Smooth muscle cell of the brain vasculature (primary cell): ENCODE measurements at places on chromosomes 16 and 17.

GRCh38 chr16:67886387-67886786 lies 1.7 kb downstream of the NRN1L start:
- DNase-seq: no peak

DNA sequence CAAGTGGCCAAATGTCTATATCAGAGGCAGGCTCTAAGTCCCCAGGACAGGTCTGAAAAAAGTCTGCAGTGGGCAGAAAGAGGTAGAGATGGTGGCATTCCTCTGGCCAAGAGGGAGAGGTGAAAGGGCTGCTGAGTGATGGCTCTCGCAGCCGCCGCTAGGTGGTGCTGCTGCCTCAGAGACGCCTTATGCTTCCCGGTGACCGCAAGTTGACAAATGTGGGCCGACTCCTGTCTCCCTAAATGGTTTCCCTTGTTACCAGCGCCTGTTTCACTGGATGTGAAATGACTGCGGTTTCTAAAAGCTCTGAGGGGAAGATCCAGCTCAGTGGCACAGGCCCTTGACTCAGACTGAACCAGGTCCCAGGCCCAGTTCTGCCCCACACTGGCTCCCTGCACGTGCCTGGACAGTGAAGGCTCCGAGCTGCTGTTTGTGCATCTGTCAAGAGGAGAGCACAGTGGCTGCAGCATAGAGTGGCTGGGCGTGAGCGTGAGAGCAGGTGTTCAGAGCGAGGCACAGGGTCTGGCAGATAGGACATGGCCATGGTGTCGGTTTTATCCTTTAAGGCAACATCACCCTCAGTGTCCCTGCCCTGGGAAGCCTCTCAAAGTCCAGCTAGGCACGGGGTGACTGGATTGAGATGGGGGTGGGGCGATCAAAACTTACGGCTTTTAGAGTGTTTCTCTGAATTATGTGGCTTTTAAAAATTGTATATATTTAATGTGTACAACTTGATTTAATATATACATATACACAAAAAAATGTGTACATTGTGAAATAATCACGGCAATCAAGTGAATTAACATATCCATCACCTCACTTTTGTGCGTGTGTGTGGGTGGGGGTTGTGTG lies 19.9 kb downstream of the CLEC16A start:
- DNase-seq: no peak

GRCh38 chr17:73138541-73139138 lies 26.2 kb upstream of the SSTR2 start:
- DNase-seq: no peak

DNA sequence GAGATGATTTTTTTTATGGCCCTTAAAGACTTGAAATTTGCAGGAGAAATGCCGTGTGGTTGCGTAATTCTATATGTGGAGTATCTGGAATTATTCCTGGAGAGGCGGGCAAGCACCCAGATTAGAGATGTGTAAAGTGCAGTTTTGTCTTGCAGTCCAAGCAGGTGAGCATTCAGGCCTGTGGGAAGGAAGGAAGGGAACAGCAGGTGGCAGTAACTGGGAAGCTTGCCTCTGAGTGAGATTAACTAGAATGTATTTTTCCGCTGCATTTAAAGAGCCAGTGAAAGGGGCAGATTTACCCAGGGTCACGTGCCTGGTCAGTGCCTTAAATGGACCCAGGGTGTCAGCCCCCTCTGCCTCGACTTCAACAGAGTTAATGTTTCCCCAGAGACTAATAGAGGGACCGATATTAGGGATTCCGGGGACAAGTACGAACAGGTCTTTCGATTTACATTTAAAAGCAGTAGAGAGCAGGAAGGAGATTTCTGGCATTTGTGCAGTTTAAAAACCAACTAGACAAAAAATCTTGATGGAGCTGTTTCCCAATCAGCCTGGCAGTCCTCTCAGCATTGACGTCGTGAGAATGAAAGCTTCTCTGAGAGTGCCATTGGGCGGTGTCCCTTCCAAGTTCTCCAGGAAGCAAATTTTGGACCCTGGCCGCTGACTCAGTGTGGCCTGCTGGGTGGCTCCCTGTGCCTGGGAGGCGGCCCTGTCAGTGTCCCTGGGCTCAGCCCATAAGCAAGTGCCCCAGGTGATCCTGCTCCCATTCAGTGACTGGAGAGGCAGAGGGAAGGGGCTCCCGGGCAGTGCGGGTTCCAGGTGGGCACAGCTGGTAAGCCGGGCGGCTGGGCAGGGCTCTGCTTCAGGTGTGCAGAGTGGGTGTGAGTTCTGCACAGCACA lies 38.2 kb downstream of the KSR1 start:
- DNase-seq: no peak

- no peak for DNase-seq
Observed at GRCh38 chr17:77228241-77228752, 87.5 kb downstream of the SEC14L1 start.

- no peak for DNase-seq
Observed at GRCh38 chr16:11361701-11362451, 16.6 kb downstream of the RMI2 start.

DNA sequence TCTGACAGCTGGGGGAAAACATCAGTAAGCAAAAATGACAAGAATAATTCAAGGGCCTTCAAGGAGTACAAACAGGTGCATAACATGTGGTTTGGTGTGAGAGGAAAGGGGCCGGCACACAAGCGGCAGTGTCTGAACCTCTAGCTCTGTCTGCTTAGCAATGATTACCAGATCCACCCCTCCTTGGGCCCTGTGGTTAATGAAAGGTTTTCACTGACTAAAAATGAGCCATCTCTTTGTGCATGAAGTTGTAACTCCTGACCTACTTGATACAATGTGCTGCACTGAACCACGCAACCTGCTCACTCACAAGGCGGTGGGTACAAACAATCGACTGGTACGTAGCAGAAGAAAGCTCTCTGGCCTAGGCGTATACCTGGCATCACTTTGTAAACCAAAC lies 15.1 kb downstream of the FAM117A start:
- DNase-seq: no peak

DNA sequence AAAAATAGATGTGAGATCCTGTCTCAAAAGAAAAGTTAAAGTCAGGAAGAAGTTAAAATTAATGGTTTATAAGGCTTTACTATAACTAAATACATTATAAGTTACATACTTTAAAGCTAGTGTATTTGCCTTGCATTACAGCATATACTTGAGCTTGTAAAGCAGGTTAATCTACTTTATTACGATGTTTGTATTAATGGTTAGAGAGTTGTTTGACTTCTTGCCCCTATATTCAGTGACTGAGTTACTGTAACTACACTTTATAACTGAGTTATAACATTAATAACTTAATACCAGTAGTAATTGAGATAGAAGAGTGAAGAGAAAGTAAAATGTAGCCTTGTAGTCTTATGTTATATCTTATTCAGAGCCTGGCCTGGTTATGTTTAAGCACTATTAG lies 22.9 kb downstream of the CLTC start:
- DNase-seq: no peak

DNA sequence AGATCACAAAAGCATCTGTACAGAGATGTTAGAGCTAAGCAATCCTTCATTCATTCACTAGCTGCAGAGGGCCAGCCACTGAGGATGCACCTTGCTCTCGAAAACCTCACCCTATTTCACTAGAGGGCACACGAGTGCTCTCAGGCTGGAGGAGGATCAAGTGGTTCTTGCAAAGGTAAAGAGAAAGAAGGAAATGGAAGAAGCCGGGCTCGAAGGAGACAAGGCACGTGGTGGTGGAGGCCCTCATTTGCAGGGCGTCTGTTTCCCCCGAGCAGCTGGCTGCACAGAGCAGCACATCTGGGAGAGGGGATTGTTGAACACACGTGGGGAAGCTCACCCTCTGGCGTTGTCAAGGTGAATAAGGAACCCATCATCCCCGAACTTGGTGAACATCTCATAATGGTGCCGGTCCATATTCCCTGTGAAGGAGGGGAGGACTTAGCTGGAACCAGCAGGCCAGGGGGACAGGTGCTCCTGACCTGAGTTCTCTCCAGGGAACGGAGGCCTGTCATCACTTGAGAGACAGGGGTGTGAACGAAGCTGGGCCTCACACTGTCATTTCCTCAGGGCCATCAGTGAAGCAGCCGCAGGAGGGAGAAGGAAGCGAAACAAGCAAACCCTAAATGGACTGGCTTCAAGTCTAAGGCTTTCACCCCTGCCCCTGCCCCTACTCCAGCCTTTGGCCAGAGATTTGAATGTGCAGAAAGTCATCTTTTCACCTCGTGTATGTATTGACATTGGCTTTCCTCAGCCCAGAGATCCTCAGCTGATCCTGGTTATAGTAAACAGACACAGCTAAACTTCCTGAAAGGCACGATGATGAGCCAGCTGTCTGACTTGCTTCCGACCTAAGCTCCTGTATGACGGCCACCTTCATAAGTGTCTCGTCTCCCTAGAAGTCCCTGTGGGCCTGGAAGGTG lies 27.6 kb downstream of the PRKAR1A start:
- no peak for DNase-seq

GRCh38 chr17:48074322-48075081 lies 26.3 kb downstream of the NFE2L1 start:
- no peak for DNase-seq

- no peak for DNase-seq
Observed at GRCh38 chr16:56995136-56995805, 5.9 kb downstream of the NLRC5 start.

GRCh38 chr16:58286280-58286679 lies 8.5 kb downstream of the PRSS54 start:
- no peak for DNase-seq

- DNase-seq: no peak
Observed at GRCh38 chr16:84398701-84399100, 30.4 kb downstream of the ATP2C2 start.

- peak; percentile 69 for DNase-seq
Observed at GRCh38 chr17:57868007-57868909, 18.4 kb upstream of the MRPS23 start.

- DNase-seq: no peak
Observed at GRCh38 chr17:48259694-48260291, 152.2 kb downstream of the SNX11 start.

DNA sequence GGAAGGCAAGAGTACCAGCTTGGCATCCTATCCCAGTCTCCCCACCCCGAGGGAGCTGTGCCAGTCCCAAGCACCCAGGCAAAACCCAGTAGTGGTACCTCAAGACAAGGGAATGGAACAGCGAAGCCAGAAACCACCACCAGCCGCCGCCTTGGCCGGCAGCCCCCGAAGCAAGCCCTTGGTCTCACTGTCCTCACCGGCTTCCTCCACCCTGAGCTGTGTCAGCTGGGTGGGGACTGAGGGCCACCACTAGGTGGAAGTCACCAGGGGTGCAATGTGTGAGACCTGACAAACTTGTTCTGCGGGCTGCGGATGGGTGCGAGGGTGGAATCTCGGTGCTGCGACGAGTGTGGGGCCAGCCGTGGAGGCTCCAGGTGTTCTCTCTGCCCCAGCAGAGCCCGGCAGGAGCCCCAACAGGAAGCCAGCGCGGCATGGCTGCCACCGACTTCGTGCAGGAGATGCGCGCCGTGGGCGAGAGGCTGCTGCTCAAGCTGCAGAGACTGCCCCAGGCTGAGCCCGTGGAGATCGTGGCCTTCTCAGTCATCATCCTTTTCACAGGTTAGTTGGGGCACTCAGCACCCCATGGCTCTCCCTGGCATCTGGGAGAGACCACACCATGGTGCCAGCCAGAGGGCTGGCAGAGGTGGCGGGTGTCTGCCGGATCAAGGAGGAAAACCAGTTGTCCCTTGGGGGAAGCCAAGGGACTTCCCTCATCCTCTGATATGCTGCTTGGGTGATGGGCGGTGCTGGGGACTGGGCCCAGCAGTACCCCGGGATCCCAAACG lies 6.7 kb downstream of the SMIM5 start:
- no peak for DNase-seq

DNA sequence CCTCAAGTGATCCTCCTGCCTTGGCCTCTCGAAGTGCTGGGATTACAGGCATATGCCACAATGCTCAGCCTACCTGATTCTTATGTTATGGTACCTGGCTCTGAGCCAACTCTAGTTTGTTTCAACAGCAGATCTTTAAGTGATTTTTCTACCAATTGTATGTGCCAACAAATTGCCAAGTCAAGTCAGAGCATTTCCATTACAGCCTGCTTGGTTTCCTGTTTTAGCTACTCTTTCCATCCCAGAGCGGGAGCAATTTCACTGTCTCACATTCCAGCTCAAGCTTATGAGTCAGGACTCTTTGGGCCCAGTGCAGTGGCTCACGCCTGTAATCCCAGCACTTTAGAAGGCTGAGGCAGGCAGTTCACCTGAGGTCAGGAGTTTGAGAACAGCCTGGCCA lies 30.8 kb upstream of the RBBP6 start:
- no peak for DNase-seq

DNA sequence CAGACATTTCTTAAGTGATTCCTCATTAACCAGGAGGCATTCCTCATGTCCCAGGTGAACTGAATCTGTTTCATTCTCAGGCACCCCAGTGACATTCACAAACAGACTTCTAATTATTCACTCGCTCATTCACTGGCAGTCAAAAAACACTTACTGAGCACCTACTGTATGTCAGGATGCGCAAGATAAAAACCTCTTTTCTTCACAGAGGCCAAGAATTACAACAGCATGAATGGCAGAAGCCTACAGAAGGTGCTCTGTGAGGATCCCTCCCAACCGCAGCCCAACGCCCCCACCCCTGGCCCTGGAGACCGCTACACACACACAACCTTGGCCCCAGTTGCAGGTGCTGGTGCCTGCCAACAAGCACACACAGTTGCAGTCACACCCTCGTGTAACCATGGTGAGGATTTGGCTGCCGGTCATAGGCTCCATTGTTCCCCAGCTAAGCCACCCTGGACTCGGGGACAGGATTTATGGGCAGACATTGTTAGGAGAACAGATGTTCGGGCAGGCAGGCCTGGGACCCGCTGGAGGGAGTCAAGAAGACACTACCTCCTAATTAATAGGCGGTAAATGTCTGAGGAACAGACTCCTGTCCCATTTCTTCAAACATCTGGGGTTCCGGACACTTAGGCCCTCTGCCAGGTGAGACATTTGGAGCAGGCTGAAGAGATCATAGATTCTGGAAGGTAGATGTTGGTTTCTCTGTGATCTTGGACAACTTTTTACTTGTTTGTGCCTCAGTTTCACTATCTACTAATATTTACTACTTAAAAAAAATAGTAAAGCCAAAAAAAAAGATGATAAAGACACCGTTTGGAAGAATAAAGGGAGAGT lies 43.2 kb downstream of the CUEDC1 start:
- DNase-seq: no peak

DNA sequence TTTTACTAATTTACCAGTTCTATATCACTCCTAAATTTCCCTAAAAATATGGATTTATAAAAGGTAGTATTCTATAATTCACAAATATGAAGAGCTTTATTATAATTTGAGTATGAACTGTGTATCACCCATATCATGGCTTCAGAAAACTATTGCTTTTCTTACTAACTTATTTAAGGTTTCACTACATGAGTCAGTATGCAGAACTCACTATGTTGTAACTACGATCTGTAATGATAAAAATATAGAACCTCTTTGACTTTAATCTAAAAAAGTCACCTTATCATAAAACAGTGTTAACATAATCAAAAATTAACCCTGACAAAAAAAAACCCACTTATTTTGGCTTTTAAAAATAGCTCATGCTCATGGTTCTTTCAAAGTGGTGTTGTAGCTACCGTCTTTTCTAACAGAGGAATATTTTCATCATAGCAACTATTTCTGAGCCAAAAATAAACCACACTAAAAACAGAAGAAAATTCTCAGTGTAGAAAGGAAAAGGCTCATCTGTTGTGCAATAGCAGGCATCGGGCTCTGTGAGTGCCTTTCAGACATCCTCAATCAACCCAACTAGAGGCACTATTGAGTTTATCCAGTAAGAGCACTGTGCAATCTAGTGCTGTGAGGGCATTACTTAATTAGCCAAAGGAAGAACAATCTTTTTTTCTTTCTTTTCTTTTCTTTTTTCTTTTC lies 42.1 kb downstream of the ITGAM start:
- no peak for DNase-seq

GRCh38 chr16:55842369-55843104 lies 9.6 kb upstream of the CES1 start:
- DNase-seq: no peak
